ENCODE measurements at places on chromosomes 7 and 10.

GRCh38 chr7:26185844-26186180 is 14.7 kb downstream of the HNRNPA2B1 start:
- no peak for DNase-seq

DNA sequence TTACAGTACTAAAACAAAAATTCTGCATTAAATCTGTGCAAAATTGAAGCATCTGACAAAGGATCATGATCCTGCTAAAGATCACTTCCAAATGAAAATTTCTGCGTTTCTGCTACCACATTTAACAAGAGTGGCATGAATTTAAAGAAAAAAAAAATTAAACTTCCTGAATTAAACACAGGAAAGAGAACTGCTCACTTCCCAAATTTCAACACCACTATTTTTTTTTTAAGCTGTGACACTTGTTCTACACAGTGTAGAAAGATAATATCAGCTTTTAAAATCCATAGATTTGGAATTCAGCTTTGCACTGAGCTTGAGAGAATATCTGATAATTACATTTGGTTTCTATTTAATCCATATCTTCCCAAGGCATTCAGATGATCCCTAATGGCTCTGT is 73.6 kb downstream of the EPC1 start:
- no peak for DNase-seq

DNA sequence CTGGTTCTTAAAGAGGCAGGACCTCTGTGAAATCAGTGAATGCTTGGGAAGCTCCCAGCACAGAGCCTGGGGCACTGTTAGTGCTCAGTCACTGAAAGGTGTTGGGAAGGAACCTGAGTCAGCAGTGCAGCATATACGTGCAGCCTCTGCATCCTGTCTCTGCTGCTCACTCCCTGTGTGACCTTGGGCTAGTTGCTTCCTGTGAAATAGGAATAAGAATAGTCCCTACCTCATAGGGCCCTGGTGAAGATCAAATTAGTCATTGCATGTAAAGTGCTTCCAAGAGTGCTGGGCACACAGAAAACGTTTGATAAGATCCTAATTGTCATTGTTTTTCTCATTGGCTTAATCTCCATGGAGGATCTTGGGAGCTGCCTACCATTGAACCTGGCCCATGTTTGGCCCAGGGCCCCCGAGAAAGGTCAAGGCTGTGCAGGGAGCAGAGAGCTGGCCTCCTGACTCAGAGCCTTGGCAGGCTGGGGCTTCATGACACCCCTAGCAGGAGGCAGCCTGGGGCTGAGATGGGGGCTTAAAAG is 73.3 kb upstream of the COL13A1 start:
- no peak for DNase-seq

DNA sequence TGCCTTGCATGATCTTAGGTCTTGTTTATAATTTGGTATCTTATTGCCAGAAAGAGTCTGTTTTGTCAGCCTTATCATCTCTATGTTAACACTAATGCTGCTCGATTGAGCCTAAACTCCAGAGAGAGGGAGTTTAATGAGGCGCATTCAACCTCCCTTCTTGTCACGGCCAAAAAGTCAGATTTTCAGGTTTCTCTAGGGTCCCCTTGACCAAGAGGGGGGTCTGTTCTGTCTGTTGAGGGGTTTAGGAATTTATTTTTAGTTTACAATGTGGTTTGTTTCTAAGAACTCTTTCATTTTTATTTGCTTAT is 285.7 kb upstream of the VWC2 start:
- no peak for DNase-seq

Data from activated naive CD4-positive, alpha-beta T cell (primary cell).